ENCODE measurements at places on chromosomes 6 and 20. TPM values are rescaled to one million over a fixed set of nuclear protein-coding genes. Genes with fewer than 3 reads are reported as not detected.

Gene CRISP3
- not detected for total RNA-seq

Gene C6orf52
- not detected for total RNA-seq

Gene PTK7
- total RNA-seq = 86.4 TPM

Gene OR2W1
- total RNA-seq = not detected

Gene EEF1E1
- 9.4 TPM for total RNA-seq

GRCh38 chr20:8740265-8740664 lies 328.6 kb upstream of the PLCB4 start:
- no peak overlapping the region for H3K4me3 ChIP-seq
- no peak overlapping the region for H3K27ac ChIP-seq
- no peaks in the 10 kb centered on the region for H3K4me1 ChIP-seq

GRCh38 chr20:32183947-32184635 lies 23.5 kb downstream of the PLAGL2 start:
- H3K4me1 ChIP-seq = peaks cover 3% of the 10 kb centered on the region
- H3K27ac ChIP-seq = no peak overlapping the region
- no peaks in the 10 kb centered on the region for H3K36me3 ChIP-seq
- no peak overlapping the region for H3K4me3 ChIP-seq

GRCh38 chr6:22251348-22251747 lies 45.5 kb downstream of the PRL start:
- H3K4me1 ChIP-seq = peaks cover 4% of the 10 kb centered on the region
- no peak for DNase-seq
- no peaks in the 10 kb centered on the region for H3K27me3 ChIP-seq
- H3K4me3 ChIP-seq = no peak overlapping the region

DNA sequence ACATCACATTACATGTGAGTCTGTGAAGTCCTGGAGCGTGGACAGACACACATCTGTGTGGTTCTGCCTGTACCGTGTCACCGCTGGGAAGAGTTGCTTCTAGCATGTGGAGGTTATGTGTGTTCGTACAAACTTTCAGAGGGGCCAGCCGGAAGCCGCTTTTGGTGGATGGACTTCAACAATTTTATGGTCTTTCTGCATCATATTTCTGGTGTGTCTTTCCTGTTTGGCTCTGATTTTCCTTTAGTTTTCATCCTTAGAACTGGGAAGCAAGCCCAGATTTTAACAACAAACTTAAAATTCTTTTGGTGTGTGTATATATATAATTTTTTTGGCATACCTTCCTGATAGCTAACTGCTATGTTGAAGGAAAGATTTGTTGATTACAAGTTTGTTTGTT lies 71.2 kb downstream of the TIAM2 start:
- no peak overlapping the region for H3K4me3 ChIP-seq
- DNase-seq = no peak
- no peaks in the 10 kb centered on the region for H3K4me1 ChIP-seq
- no peak overlapping the region for H3K27ac ChIP-seq

DNA sequence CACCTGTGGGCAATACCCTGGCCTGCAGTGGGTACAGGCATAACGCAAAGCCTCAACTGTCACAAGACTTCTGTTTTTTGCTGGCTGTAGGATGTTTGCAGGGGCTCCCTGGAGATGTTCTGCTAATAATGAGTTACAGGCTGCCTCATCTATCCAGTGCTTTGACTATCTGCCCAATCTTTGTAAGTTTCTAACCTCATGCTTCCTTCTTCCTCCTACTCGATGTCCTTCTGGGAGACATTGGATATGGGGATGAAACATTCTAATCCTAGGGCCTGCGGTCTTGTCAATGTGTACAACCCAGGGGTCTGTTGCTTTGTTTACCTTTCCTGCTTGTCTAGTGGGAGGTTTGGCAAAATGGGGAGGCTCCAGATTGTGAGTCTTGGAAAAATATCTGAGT lies 136.8 kb upstream of the TCF21 start:
- no peaks in the 10 kb centered on the region for H3K4me1 ChIP-seq
- no peak for DNase-seq
- H3K27ac ChIP-seq = no peak overlapping the region
- no peaks in the 10 kb centered on the region for H3K27me3 ChIP-seq

DNA sequence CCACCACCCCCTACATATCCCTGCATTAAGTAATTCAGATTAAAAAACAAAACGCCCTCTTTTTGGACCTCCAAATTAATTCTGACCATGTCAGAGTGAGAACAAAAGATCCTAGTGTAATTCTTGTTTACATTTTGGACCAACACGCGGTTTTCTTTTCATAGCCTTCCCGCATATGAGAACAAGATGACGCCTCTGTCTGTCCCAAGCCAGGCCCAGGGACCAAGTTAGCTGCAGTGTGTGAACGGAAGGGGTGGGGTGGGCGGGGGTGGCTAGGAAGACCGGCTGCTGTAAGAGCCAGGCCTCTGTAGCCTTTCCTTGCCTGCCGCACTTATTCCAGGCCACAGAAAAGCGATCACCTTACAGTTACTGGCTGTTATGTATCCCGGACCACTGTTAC lies 68.0 kb downstream of the PLCG1 start:
- H3K4me3 ChIP-seq = no peak overlapping the region
- no peaks in the 10 kb centered on the region for H3K4me1 ChIP-seq
- no peaks in the 10 kb centered on the region for H3K27me3 ChIP-seq
- H3K36me3 ChIP-seq = peaks cover 26% of the 10 kb centered on the region

GRCh38 chr20:17538517-17539170 lies 7.5 kb upstream of the BFSP1 start:
- no peak overlapping the region for H3K4me3 ChIP-seq
- H3K27ac ChIP-seq = no peak overlapping the region
- no peak for DNase-seq
- no peaks in the 10 kb centered on the region for H3K27me3 ChIP-seq
- no peaks in the 10 kb centered on the region for H3K4me1 ChIP-seq
- H3K36me3 ChIP-seq = no peaks in the 10 kb centered on the region

GRCh38 chr6:27494987-27495385 lies 22.1 kb upstream of the ZNF184 start:
- H3K4me1 ChIP-seq = no peaks in the 10 kb centered on the region
- no peaks in the 10 kb centered on the region for H3K27me3 ChIP-seq
- no peak for DNase-seq
- no peaks in the 10 kb centered on the region for H3K36me3 ChIP-seq
- H3K27ac ChIP-seq = no peak overlapping the region
- peak overlapping the region; percentile 13 for H3K4me3 ChIP-seq

- H3K27ac ChIP-seq = no peak overlapping the region
- no peaks in the 10 kb centered on the region for H3K27me3 ChIP-seq
- no peaks in the 10 kb centered on the region for H3K36me3 ChIP-seq
- no peak for DNase-seq
Observed at GRCh38 chr6:64280569-64280968, 645.0 kb downstream of the PHF3 start.

GRCh38 chr6:21715180-21715579 lies 121.6 kb downstream of the SOX4 start:
- H3K4me3 ChIP-seq = no peak overlapping the region
- H3K27ac ChIP-seq = no peak overlapping the region
- DNase-seq = no peak
- H3K36me3 ChIP-seq = no peaks in the 10 kb centered on the region
- H3K4me1 ChIP-seq = no peaks in the 10 kb centered on the region
- no peaks in the 10 kb centered on the region for H3K27me3 ChIP-seq

- H3K4me1 ChIP-seq = no peaks in the 10 kb centered on the region
- H3K27me3 ChIP-seq = no peaks in the 10 kb centered on the region
- no peak overlapping the region for H3K27ac ChIP-seq
- no peak for DNase-seq
- H3K36me3 ChIP-seq = no peaks in the 10 kb centered on the region
Observed at GRCh38 chr20:12152996-12153395, 235.3 kb downstream of the BTBD3 start.

DNA sequence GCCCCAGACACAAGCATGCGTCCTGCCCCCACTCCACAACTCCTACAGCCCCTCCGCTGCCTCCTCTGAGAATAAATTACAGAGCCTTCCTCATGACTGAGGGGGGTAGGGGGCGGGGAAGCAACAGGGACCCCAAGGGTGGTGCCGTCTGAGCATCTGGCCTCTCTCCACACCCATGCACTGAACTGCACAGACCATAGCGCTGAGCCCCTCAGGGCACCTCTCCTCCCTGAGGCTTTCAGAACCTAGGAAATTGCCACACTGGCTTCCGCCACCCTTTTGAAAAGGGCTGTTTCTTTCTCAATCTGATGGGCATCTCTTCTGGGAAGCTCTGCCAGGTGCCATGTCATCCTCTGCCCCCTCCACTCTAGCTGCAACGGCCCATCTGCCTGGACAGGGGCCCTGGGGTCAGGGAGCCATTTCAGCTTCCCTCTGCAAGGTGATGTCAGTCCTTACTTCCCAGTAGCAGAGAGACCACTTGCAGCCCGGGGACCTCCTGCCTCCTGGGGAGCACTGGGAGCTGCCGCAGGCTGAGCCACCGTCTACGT lies 2.5 kb downstream of the CST7 start:
- H3K4me1 ChIP-seq = no peaks in the 10 kb centered on the region
- peaks cover 3% of the 10 kb centered on the region for H3K36me3 ChIP-seq
- H3K27me3 ChIP-seq = no peaks in the 10 kb centered on the region
- no peak overlapping the region for H3K4me3 ChIP-seq

GRCh38 chr6:75463061-75463460 lies 30.5 kb downstream of the FILIP1 start:
- H3K27me3 ChIP-seq = no peaks in the 10 kb centered on the region
- DNase-seq = no peak
- H3K36me3 ChIP-seq = no peaks in the 10 kb centered on the region
- no peaks in the 10 kb centered on the region for H3K4me1 ChIP-seq
- H3K27ac ChIP-seq = no peak overlapping the region

- H3K36me3 ChIP-seq = no peaks in the 10 kb centered on the region
- H3K4me1 ChIP-seq = no peaks in the 10 kb centered on the region
- DNase-seq = no peak
- H3K27ac ChIP-seq = no peak overlapping the region
- no peaks in the 10 kb centered on the region for H3K27me3 ChIP-seq
- no peak overlapping the region for H3K4me3 ChIP-seq
Observed at GRCh38 chr6:43952746-43953145, 174.5 kb downstream of the MRPL14 start.

DNA sequence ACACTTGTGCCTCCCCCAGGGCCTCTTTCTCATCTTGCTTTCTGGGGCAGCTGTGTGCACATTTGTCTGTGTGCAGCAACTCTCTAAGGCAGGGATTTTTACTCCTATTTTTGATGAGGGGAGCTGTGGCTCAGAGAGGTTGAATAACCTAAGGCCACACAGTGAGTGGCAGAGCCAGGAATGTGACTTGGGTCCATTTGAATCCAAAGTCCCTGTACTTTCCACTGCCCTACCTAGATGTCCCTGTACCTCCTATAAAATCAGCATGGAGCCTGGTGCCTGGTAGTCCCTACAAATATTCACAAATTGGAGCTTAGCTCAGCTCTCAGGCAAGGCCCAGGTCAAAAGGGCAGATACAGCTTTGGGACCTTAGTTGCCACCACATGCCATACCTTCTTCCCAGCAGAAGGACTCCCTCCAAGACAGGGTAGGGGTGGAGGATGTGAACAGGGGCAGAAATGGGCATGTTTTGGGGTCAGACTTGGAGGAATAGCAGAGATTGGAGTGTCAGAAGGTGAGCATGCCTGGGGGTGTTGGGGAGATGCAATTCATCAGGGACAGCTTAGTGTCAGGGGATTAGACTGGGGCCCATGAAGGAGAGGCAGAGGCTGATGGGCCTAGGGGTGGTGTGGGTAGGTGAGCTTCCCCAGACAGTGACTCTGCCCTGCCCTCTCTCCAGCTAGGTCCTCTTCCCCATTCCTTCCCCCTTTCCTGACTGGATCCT lies 4.1 kb upstream of the VEGFA start:
- peaks cover 15% of the 10 kb centered on the region for H3K4me1 ChIP-seq
- DNase-seq = no peak
- no peaks in the 10 kb centered on the region for H3K36me3 ChIP-seq
- no peak overlapping the region for H3K4me3 ChIP-seq
- no peak overlapping the region for H3K27ac ChIP-seq

- H3K27ac ChIP-seq = no peak overlapping the region
- DNase-seq = no peak
- H3K4me1 ChIP-seq = peaks cover 6% of the 10 kb centered on the region
- H3K36me3 ChIP-seq = no peaks in the 10 kb centered on the region
- H3K4me3 ChIP-seq = no peak overlapping the region
Observed at GRCh38 chr20:12016291-12016690, 98.6 kb downstream of the BTBD3 start.

DNA sequence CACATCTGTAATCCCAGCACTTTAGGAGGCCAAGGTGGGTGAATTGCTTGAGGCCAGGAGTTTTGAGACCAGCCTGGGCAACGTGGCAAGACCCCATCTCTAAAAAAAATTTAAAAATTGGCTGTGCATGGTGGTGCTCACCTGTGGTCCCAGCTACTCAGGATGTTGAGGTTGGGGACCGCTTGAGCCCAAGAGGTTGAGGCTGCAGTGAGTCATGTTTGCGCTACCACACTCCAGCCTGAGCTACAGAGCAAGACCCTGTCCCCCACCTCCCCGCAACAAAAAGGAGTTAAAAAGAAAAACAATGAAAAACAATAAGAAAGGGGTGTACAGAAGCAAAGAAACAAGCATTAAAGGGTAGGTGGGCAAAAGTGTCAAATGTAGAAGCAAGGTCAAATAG lies 57.3 kb downstream of the CDK19 start:
- no peaks in the 10 kb centered on the region for H3K36me3 ChIP-seq
- H3K27me3 ChIP-seq = no peaks in the 10 kb centered on the region
- H3K4me3 ChIP-seq = no peak overlapping the region
- H3K4me1 ChIP-seq = no peaks in the 10 kb centered on the region
- H3K27ac ChIP-seq = no peak overlapping the region

GRCh38 chr20:16982091-16982726 lies 234.1 kb downstream of the OTOR start:
- no peaks in the 10 kb centered on the region for H3K36me3 ChIP-seq
- no peak overlapping the region for H3K4me3 ChIP-seq
- H3K27me3 ChIP-seq = no peaks in the 10 kb centered on the region

- H3K36me3 ChIP-seq = no peaks in the 10 kb centered on the region
- DNase-seq = no peak
- peaks cover 35% of the 10 kb centered on the region for H3K4me1 ChIP-seq
- no peak overlapping the region for H3K27ac ChIP-seq
- H3K4me3 ChIP-seq = no peak overlapping the region
Observed at GRCh38 chr20:17589161-17589834, 19.4 kb downstream of the DSTN start.

GRCh38 chr6:41689171-41690008 lies 46.0 kb downstream of the TFEB start:
- peaks cover 21% of the 10 kb centered on the region for H3K36me3 ChIP-seq
- no peak overlapping the region for H3K4me3 ChIP-seq
- no peak for DNase-seq

GRCh38 chr20:57659517-57660180 lies 39.4 kb upstream of the ZBP1 start:
- H3K36me3 ChIP-seq = peaks cover 10% of the 10 kb centered on the region
- peak; percentile 13 for DNase-seq
- no peak overlapping the region for H3K27ac ChIP-seq
- H3K4me3 ChIP-seq = no peak overlapping the region
- H3K27me3 ChIP-seq = no peaks in the 10 kb centered on the region

Measured in upper lobe of left lung (tissue), 6 donors.